ENCODE measurements at places on chromosomes 3 and 15.
A peak's percentile ranks its signal among the peaks of the same experiment; 100 is the strongest.

DNA sequence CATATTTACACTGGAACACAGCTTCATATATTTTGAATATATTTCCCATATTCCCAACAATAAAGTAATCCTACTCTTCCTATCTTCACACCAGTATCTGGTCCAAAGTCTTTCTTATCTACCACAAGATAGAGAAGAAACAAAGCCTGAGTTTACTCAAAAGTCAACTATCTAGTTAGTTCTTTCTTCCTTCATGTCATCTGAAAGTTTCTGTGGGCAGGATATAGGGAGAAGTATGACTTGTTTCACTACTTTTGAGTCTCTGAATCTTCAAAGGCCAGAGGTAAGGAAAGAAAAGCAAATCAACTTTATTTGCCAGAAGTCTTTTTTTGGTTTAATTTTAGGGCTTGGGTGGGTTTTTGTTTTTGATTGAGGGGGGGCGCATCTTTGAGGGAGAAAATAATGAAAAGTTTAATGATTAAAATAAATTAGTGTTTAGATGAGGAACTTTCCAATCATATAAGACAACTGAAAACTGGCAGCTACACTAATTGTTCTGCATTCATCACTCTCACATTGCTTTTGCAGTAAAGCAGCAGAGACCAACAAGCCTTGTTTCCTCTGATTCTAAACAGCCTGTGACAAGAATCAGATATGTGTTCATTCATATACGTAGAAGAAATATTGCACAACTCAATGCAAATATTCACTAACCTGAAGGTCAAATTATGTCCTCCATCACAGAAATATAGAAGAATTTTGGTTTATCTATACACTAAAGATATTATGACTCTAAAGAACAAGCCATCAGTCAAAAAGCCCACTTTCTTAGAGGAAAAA is 421.4 kb downstream of the SHQ1 start:
- no peak for DNase-seq

DNA sequence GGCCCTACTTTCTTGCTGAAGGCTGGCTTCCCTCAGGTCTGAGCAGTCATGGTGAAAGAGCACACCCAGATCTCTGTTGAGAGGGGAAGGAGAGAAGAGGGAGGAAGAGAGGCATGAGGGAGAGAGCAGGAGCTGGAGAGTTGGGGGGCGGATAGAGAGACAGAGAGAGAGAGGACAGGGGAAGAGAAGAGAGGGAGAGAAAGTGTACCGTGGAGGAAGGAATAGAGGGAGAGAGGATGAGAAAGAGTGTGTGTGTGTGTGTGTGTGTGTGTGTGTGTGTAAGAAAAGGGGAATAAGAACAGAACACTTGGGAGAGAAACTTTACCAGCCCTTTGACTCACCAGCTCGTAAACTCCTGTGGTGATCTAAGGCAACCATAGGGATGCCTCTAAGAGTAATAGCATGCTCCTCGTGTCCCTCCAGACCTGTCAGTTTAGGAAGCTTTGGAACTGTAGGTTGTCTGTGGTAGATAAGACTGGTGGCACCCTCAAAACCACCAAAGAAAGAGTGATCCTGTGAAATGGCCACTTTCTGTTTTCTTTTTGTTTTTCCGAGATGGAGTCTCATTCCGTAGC is 18.2 kb downstream of the ZNF592 start:
- no peak for DNase-seq

DNA sequence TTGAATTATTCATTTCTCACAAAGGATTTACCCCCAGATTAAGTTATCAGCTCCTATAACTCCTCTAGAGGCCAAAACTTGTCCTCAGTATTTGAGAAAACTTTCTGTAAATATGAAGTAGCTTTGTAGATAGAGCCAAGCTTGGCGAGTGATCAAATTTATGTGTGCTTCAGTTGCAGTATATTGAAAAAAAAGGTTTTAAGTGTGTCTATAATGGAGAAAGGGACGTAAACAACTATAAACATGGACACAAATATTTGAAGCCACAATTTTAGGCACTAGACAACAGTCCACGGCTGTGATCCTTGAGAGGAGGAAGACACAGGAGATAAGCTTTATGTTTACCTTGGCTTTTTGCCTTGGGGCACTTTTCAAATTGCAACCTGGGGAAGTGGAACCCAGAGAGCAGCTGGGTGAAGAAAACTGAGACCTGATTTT is 118.7 kb downstream of the THRB start:
- DNase-seq, result no peak

GRCh38 chr3:103308921-103309320 is 874.1 kb downstream of the ZPLD1 start:
- DNase-seq, result no peak

DNA sequence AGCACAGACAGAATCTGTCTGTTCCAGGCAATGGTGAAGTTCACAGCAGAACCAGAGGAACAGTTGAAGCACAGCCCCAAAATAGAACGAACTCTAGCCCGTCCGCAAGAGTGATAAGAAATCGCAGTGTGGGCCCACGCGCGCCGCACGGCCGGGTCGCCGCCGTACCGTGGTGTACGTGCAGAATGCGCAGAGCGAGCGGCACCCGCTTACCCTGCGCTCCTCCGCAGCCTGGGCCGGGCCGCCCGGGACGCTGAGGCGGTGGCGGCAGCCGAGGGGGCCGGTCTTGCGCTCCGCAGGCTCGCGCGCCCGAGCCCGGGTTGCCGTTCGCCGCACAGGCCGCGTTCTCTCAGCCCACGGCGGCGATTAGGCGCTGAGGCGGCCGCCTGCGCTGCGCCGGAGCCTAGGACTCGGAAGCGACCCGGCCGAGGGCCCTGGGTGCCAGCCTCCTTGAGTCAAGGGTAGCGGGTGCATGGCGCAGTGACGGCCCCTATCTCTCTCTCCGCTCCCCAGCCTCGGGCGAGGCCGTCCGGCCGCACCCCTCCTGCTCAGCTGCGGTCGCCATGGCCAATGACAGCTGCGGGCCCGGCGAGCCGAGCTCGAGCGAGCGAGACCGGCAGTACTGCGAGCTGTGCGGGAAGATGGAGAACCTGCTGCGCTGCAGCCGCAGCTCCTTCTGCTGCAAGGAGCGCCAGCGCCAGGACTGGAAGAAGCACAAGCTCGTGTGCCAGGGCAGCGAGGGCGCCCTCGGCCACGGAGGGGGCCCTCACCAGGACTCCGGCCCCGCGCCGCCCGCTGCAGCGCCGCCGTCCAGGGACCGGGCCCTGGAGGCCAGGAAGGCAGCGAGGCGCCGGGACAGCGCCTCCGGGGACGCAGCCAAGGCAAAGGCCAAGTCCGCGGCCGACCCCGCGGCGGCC is 20.5 kb downstream of the WDR73 start:
- DNase-seq, result peak; percentile 51

GRCh38 chr3:187025656-187026316 is 95.5 kb downstream of the ST6GAL1 start:
- DNase-seq, result no peak

DNA sequence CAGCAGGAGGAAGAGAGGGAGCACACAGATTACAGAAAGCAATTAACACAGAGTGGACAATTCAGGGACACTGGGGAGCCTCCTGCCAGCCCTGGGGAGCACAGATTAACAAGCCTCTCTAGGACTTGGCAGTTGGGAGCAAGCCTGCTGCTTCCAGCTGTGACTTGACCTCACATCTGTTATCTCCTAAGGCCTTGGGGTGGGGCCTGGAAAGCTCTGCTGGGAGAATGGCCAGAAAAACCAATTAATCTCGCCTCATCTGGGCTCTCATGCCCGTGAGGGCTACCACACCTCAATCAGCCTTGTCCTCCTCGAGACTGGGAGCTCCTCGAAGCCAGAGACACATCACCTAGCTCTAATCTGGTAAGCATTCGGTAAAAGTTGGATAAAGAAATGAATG is 39.1 kb downstream of the SEMA5B start:
- no peak for DNase-seq

DNA sequence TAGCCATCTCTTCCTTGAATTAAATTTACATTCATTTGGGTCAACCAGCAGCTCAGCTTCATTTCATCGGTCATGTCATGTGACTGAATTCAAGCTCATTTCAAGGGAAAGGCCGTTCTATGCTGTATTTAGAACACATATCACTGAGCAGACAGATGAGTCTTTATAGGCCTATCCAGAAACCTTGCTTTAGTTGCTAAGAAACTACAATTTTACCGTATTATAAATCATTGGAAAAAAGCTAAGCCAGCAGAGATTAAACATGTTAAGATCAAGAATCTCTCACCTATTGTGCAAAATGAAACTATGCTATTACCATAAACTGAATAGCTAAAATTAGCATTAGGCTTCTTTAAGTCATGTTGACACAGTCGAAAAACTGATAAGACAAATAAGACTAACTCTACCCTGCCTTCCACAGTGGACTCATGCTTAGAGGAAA is 2.2 kb downstream of the NPTN start:
- DNase-seq, result no peak

GRCh38 chr3:194103983-194104751 is 31.8 kb upstream of the HES1 start:
- DNase-seq, result no peak

All from frontal cortex (tissue), 4 donors.